ENCODE measurements at places on chromosomes 1 and 21.
A peak's percentile ranks its signal among the peaks of the same experiment; 100 is the strongest.

GRCh38 chr21:46069166-46069565 lies 28.7 kb upstream of the COL6A2 start:
- DNase-seq: no peak

DNA sequence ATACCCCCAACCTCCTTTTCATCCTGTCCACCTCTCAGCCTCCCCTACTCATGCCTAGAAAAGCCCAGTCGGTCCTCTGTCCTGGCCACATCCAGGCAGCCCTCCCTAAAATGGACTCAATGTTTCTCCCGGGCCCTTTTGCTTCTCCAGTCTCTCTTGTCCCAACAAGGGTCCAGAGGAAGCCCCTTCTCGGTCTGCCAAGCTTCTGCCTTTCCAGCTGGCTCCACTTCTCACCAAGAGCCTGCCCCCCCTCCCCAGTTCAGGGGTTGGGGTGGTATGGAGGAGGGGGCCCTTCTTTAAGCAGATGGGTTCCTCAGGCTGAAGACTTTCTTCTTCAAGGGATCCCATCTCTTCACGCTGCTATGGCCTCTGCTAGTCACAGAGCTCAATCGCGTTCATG lies 23.9 kb downstream of the RAB7B start:
- DNase-seq: no peak

GRCh38 chr1:61076728-61077675 lies 5.4 kb upstream of the NFIA start:
- peak; percentile 97 for DNase-seq

GRCh38 chr1:211628417-211628816 lies 47.0 kb downstream of the NEK2 start:
- DNase-seq: no peak

DNA sequence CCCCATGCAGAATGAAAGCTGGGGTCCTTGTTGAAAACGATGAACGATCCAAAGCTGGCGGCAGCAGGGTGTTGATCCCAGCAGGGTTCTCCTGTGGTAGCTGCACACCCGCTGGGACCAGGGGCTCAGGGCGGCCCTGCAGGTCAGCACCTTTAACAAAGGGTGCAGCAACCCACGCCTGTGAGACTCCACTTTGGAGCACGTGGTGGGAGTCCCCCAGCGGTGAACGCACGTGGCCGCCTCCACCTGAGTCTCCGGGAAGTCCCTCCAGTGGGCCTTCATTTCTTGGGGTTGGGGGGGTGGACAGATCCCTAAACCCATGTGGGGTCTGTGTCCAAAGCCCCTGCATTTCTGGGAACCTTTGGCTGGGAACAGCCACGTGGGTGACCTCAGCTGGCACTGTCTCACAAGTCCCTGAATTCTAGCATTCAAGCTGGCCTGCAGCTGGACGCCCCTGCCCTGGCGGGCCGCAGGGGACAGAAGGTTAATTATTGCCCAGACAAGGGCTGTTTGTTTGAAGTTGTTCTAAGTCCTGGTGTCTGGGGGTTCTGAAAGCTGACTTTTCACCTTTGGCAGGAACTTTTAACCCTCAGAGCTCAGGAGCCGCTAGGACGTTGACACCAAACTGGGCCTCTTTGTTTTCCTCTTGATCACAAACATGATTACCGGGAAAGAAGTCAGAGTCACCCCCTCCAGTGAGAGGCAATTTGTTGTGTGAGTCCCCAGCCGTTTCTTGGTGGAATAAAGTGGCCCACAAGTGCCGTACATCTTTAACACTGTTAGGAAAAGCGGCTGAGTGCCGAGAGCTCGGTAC lies 64.5 kb downstream of the COL18A1 start:
- DNase-seq: no peak

DNA sequence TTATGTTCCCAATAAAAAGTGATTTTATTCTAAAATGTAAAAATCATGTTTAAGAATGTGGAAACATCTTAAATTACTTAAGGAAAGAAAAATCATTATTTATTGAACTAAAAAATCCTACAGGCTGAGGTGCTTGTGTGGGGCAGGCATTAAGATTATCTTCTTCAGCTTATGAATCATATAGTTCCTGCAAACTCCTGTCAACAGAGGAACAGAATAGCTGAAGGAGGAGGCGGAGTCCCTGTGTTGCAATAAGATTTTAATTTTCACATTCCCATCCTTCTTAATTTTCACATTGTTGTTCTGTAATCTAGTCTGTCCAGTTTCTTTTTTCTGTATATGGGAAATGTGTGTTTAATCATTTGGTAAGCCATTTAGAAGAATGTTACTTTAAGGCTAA lies 20.6 kb upstream of the OLFML3 start:
- no peak for DNase-seq

- no peak for DNase-seq
Measured at GRCh38 chr1:117612517-117613248, 6.8 kb downstream of the TENT5C start.

- DNase-seq: no peak
Measured at GRCh38 chr1:205534444-205534985, 30.0 kb downstream of the CDK18 start.

DNA sequence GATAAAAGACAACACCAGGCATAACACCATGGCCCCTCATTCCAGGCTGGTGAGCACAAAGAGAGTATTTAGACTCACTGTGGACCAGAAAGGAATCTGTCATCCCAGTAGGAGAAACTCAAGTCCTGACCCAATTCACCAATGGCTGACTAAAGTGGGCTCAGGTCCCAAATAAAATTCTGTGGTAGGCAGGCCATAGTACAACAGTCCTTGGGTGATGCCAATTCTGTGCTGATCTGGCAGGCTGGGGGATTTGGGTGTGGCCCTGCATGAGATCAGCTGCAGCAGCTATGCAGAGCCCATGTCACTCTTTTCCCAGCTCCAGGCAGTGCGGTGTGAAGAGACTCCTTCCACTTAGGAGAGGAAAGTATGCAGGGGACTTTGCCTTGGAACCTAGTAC lies 245.1 kb downstream of the LBR start:
- DNase-seq: no peak

DNA sequence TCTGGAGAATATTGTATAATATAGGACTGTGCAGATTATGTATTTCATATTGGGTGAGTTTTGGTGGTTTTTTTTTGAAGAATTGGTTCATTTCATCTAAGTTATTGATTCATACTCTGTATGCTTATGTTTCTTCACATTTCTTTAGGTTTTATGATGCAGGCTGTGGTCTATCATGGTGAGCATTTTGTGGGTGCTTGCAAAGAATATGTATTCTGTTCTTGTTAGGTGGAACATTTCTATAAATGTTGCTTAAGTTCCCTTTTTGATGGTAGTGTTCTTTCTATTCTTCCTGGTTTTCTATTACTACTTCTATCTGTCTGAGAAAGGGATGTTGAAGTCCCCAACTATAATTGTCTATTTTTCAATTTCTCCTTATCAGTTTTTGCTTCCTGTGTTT lies 42.6 kb downstream of the PKN2 start:
- DNase-seq: no peak

DNA sequence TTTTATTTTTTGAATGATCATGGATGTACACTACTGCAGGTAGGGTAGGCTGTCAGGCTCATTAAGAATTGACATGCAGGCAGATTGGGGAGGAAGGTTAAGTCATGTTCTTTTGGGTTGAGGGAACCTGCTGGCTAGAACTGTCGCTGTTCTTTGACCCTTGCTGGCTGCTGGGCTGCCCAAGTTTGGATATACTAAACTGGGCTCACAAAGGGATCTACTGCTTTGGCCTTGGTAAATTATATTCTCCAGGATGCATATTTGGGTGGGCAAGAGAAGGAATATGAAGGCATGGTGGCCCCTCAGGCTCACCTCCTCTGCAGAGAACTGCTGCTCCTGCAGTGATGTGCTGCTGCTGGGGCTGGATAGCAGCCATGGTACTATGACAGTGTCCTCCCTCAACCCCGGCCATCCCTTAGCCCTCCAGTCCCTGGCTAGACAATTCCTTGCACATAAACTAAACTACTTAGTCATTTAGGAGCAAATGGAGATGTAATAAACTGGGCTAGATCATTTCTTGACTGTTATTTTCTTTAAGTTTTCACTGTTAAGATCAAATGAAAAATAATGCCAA lies 6.1 kb downstream of the ATP1A1 start:
- no peak for DNase-seq

DNA sequence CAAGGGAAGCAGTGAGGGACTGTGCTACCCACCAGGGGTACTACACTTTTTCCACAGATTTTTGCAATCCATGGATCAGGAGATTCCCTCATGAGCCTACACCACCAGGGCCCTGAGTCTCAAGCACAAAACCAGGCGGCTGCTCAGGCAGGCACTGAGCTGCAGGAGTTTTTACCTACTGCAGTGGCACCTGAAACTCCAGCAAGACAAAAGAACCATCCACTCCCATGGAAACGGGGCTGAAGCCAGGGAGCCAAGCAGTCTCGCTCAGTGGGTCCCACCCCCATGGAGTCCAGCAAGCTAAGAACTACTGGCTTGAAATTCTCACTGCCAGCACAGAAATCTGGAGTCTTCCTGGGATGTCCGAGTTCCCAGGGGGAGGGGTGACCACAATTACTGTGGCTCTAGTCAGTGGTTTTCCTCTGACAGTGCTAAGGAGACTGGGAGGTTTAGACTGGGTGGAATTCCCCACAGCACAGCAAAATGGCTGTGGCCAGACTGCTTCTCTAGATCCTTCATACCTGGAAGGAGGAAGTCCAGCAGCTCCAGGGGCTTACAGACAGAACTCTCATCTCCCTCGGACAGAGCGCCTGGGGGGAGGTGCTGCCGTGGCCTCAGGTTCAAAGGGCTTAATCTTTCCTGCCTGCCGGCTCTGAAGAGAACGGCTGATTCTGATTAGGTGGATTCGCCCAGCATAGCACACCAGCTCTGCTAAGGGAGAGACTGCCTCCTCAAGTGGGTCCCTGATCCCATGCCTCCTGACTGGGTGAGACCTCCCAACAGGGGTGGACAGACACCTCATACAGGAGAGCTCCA lies 437.8 kb downstream of the LTN1 start:
- DNase-seq: no peak

- DNase-seq: no peak
Measured at GRCh38 chr21:34202553-34203372, 129.4 kb downstream of the MRPS6 start.

DNA sequence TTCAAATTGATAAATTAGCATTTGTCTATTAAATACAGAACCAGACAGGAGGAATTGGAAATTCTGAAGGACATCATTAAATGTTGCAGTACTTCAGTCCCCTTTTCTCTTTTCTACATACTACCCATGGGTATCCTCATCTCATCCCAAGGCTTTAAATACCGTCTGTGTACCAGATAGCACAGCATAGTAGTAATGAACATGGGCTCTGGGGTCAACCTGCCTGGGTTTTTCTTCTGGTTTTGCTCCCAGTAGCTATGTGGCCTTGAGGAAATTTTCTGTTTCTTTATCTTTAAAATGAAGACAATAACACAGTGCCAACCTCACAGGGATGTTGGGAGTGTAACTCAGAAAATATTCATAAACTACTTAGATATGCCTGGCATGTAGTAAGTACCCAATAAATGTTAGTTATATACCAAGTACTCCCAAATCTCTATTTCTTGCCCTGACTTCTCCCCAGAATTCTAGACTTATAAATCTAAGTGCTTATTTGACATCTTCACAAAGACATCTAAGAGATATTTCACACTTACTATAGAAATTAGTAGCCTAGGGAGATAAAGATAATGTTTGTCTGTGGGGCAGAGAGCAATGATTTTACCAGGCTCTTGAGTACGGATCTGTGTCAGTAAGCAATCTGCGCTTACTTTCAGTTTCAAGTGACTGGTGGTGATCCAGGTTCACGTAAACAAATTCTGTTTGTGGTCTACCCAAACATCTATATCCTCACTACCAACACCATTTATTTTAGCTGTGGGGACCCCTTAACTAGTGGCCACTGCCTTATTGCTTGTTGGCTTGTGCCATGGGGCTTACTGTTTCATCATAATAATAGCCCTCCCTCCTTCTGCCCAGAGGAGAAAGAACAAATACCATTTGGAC lies 37.3 kb downstream of the VANGL2 start:
- no peak for DNase-seq

GRCh38 chr1:154973344-154974101 lies 958 bp upstream of the CKS1B start:
- DNase-seq: peak; percentile 89

- DNase-seq: no peak
Measured at GRCh38 chr1:153561466-153561985, 4.1 kb downstream of the S100A2 start.

DNA sequence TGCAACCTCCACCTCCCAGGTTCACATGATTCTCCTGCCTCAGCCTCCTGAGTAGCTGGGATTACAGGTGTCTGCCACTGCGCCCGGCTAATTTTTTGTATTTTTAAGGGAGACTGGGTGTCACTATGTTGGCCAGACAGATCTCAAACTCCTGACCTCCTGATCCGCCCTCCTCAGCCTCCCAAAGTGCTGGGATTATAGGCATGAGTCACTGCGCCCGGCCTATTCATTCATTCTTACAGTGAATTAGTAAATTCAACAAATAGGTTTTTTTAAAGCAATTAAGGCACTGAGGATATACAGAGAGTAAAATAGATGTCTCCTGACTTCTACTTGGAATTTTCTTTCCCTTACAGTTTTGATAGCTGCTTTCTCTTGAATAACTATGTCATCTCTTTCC lies 43.5 kb downstream of the CDC42 start:
- DNase-seq: no peak

GRCh38 chr1:216822480-216822879 lies 99.3 kb upstream of the ESRRG start:
- DNase-seq: peak; percentile 74

DNA sequence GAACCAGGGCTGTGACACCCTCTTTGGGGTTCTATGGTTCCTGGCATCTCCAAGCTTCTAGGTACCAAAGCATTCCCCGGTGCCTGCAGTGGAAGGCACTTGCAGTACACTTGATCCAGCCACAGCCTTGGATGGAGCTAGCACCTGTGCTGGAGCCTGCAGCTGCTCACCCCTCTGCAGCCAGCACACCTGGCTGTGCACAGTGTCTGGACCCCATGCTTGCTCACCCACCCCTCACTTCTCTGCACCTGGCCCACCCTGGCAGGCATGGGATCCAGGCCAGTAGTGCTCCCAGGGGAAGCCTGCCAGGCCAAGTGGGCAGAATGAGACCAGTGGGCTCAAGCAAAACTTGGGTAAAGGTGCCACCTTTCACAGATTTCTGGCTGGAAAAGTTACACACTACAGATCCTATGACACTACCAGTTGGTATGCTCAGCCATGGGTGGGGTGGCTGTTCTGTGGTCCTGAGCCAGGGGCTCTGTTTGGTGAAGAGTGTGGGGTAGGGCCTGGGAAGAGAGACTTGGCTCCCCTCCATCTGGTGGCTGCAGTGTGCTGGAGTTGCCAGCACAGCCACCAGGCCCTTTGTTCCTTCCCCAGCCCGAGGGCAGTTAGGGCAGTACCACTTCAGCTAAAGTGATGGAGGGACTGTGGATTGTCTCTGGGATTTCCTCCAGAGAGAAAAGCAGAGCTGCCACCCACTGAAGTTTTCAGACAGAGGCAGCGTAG lies 157.8 kb upstream of the LRRC7 start:
- no peak for DNase-seq
